ENCODE measurements at places on chromosomes 13 and 19.

DNA sequence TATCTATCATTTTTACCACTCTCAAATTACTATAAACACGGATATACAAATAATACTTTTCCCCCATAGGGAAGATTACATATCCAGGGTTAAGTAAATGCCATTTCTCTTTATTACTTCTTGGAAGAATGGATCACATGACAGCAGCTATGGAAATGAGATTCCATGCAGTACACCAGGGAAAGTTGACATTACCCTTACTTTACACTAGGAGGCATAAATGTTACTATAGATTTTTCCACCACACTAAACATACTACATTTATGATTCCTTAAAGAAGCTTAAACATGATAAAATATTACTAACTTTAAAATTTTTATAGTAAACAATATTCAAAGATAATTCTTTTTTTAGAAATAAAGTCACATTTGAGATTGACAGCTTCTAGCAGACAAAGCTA lies 611.4 kb downstream of the PCDH9 start:
- DNase-seq = peak; percentile 11

DNA sequence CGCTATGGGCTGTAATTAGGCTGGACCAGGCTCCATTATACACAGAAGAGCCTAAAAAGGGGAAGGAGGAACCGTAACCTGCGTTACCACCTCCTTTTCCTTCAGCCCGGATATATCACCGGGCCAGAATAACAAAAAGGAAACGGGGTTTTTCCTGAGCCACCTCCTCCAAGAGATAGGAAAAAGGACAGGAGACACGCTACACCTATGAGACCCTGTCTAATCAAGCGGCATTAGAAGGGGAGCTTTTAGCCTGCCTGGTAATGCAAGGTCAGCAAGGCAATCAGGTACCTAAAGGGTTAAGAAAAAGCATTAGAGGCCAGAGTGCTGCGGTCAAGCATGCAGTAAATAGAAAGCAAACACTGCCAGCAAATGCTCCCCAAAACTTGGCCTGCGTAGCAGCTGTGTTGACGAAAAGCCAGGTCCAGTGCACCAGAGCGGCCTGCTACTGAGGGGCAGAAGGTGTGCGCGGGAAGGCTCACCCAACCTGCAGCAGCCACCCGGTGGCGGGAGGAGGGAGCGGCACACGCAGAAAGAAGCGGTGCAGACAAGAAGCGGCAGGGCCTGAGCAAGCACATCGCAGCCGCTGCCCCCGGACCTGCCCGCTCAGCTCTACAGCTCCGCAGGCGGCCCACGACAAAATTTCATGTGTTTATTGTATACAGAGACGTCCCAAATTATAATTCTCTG lies 1466.1 kb downstream of the UQCRFS1 start:
- DNase-seq = no peak

GRCh38 chr19:51593138-51593890 lies 22.2 kb downstream of the ZNF175 start:
- no peak for DNase-seq

DNA sequence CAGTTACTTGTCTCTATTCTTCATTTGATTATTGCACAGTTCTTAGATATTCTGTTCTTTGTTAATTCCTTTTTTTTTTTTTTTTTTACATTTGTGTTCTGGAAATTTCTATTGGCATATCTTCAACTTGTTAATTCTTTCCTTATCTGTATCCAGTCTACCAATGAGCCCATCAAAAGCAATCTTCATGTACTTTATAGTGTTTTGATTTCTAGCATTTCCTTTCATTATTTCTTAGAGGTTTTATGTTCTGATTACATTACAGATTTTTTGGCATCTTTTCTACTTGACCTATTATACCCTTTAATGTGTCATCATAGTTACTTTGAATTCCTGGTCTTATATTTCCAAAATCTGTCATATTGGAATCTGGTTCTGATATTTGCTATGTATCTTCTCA lies 2194.8 kb downstream of the PCDH9 start:
- no peak for DNase-seq

Measured in NCI-H345 (cell line).